Fibroblast of lung (primary cell): ENCODE measurements at places on chromosomes 11 and 22.

GRCh38 chr11:88398791-88399570 lies 61.4 kb upstream of the CTSC start:
- no peak for DNase-seq
- no peaks in the 10 kb centered on the region for H3K36me3 ChIP-seq
- H3K27ac ChIP-seq, result no peak overlapping the region

GRCh38 chr22:46443850-46444389 lies 93.5 kb downstream of the CELSR1 start:
- H3K27ac ChIP-seq, result no peak overlapping the region
- no peak for DNase-seq
- H3K4me1 ChIP-seq, result no peaks in the 10 kb centered on the region
- H3K27me3 ChIP-seq, result no peaks in the 10 kb centered on the region
- H3K36me3 ChIP-seq, result no peaks in the 10 kb centered on the region

GRCh38 chr11:124919898-124920297 lies 848 bp downstream of the HEPN1 start:
- H3K27me3 ChIP-seq, result no peaks in the 10 kb centered on the region
- DNase-seq, result no peak
- peaks cover 18% of the 10 kb centered on the region for H3K4me1 ChIP-seq
- no peak overlapping the region for H3K4me3 ChIP-seq
- H3K36me3 ChIP-seq, result no peaks in the 10 kb centered on the region

DNA sequence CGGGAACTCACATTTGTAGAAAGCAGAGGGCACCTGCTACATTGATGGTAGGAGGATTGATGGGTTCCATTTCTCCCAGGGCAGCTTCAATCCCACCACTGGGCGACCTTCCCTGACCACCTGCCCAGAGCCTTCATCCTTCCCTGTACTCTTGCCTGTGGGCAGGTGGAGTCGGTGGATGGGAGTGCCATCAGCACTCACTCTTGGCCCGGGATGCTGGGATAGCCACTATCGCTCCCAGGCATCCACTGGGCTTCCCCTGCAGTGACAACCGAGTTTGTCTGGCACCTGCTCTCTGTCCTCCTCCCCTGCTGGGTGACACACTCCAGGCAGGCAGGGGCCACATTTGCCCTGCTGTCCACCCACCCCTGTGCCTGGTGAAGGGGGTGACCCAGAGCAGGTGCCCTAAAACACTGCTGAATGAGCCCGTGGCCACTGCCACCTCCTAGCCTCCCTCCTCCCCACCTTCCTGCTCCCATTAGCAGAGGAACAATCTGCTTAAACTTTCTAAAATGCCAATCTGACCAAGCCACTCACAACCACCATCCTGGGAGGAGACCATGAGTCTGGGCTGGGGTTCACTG lies 604.7 kb downstream of the TBC1D22A start:
- H3K36me3 ChIP-seq, result no peaks in the 10 kb centered on the region
- H3K27me3 ChIP-seq, result no peaks in the 10 kb centered on the region
- H3K27ac ChIP-seq, result no peak overlapping the region
- H3K4me3 ChIP-seq, result no peak overlapping the region
- DNase-seq, result no peak

DNA sequence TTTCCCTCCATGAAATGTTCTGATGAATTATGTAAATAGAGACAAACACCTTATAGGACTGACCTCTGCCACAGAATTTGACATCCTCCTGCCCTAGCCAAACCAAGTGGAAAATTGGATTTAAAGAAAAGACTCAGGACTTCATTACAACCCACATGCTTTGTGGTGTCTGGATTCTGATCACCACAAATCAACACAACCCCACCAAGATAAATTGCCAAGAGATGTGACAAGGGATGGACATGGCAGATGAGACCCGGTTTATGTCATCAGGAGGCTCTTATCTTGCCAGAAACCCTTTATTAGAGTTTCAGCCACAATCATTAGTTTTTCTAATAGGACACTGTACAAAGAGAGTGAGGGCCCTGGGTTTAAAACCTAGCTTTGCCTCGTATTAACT lies 57.9 kb upstream of the SLC6A5 start:
- no peak overlapping the region for H3K27ac ChIP-seq
- no peak overlapping the region for H3K4me3 ChIP-seq
- H3K36me3 ChIP-seq, result no peaks in the 10 kb centered on the region
- no peaks in the 10 kb centered on the region for H3K27me3 ChIP-seq
- H3K4me1 ChIP-seq, result no peaks in the 10 kb centered on the region
- no peak for DNase-seq

- peaks cover 12% of the 10 kb centered on the region for H3K27me3 ChIP-seq
- no peaks in the 10 kb centered on the region for H3K36me3 ChIP-seq
- no peaks in the 10 kb centered on the region for H3K4me1 ChIP-seq
- H3K4me3 ChIP-seq, result no peak overlapping the region
- H3K27ac ChIP-seq, result no peak overlapping the region
Measured at GRCh38 chr22:37167981-37168647, 18.4 kb upstream of the IL2RB start.

DNA sequence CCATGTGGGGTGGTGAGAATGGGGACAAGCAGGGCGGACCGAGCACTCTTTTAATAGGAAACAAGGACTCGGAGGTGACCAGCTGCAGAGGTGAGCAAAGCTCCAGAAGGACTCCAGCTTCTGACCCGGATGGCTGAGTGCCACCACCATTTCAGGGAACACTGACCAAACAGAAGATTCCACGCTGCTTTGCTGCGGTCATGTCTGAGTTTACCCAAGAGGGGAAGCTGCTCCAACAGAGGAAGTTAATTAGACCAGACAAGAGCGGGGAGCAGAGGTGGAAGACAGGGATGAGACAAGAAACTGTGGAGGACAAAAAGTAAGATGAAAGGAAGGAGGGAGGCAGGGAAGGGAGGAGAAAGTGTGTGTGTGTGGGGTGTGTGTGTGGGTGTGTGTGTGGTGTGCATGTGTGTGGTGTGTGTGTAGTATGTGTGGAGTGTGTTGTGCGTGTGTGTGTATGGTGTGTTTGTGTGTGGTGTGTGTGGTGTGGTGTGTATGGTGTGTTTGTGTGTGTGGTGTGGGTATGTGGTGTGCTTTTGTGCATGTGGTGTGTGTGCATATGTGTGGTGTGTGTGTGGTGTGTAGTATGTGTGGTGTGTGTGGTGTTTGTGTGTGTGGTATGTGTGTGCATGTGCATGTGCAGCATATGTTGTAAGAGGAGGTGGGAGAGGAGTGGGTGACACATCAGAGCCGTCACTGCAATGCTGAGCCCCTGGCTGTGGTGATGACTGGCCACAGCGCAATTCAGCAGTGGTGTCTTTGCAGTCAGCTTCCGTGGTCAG lies 82.2 kb upstream of the AKIP1 start:
- peaks cover 2% of the 10 kb centered on the region for H3K36me3 ChIP-seq
- no peaks in the 10 kb centered on the region for H3K27me3 ChIP-seq
- peaks cover 38% of the 10 kb centered on the region for H3K4me1 ChIP-seq
- no peak overlapping the region for H3K4me3 ChIP-seq
- DNase-seq, result peak; percentile 81
- H3K27ac ChIP-seq, result no peak overlapping the region

DNA sequence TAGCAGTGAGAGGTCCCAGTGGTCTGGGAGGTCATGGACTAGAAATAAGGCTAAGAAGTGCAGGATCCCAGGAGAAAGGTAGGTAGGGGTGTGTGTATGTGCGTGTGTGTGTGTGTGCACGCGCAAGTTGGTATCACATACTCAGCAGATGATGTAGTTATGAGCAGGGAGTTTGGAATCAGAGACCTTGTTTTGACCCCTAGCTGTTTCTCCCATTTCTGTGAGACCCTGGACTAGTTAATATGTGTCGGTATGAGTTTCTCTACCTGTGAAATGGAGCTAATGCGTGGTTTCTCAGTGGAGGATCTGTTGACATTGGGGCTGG lies 1.3 kb downstream of the SERPING1 start:
- no peaks in the 10 kb centered on the region for H3K36me3 ChIP-seq
- peaks cover 12% of the 10 kb centered on the region for H3K4me1 ChIP-seq
- peak overlapping the region; percentile 65 for H3K4me3 ChIP-seq
- peak overlapping the region; percentile 72 for H3K27ac ChIP-seq
- DNase-seq, result peak; percentile 37
- H3K27me3 ChIP-seq, result peaks cover 2% of the 10 kb centered on the region

DNA sequence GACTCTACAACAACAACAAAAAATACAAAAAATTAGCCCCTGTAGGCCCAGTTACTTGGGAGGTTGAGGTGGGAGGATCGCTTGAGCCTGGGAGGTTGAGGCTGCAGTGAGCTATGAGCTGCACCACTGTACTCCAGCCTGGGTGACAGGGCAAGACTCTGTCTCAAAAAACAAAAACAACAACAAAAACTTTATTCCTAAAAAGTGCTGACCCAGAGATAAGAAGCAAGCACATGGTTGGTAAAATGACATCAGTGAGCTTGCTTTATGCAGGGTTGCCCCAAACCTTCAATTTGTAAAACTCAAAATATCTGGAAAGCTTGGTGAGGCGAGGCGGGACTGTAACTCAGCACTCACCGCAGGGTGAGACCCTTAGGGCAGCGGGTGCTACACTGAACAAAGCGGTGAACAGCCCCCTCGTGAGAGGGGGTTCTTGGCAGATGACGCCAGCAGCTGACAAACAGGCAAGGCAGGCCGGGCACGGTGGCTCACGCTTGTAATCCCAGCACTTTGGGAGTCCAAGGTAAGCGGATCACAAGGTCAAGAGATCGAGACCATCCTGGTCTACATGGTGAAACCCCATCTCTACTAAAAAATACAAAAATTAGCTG lies 3.5 kb upstream of the TCIRG1 start:
- H3K4me3 ChIP-seq, result no peak overlapping the region
- no peaks in the 10 kb centered on the region for H3K27me3 ChIP-seq
- no peak overlapping the region for H3K27ac ChIP-seq
- no peak for DNase-seq

GRCh38 chr11:91835051-91835560 lies 389.5 kb upstream of the FAT3 start:
- H3K27ac ChIP-seq, result no peak overlapping the region
- H3K27me3 ChIP-seq, result no peaks in the 10 kb centered on the region
- no peak for DNase-seq
- no peak overlapping the region for H3K4me3 ChIP-seq

GRCh38 chr11:47415091-47415854 lies 6.9 kb downstream of the SLC39A13 start:
- no peak overlapping the region for H3K4me3 ChIP-seq
- no peak for DNase-seq
- peak overlapping the region; percentile 81 for H3K27ac ChIP-seq
- peaks cover 57% of the 10 kb centered on the region for H3K36me3 ChIP-seq

GRCh38 chr11:110430267-110431050 lies 711 bp downstream of the FDX1 start:
- H3K4me3 ChIP-seq, result peak overlapping the region; percentile 56
- peak; percentile 50 for DNase-seq
- H3K27ac ChIP-seq, result peak overlapping the region; percentile 90
- H3K36me3 ChIP-seq, result no peaks in the 10 kb centered on the region

DNA sequence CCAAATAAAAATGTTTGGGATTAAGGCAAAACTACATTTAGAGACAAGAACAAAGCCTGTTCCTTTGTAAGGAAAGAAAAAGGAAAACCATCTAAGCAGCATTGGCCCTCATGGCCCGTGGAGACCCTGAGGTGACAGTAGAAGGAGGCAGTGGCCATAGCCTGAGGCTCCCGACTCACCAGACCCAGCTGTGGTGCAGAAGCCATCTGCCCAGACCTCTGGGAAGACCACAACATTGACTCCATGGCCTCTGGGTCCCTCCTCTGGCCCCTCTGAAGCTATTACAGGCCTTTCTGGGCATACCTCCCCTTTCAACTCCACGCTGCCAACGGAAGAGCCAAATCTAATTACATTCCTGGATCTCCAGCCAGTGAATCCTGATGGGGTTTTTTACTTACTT lies 6.4 kb downstream of the PRAME start:
- DNase-seq, result no peak

GRCh38 chr11:74162681-74163467 lies 7.9 kb downstream of the C2CD3 start:
- peaks cover 1% of the 10 kb centered on the region for H3K36me3 ChIP-seq
- no peak overlapping the region for H3K27ac ChIP-seq
- H3K4me3 ChIP-seq, result no peak overlapping the region
- no peak for DNase-seq
- no peaks in the 10 kb centered on the region for H3K4me1 ChIP-seq
